LHCN-M2 (cell line): ENCODE measurements at places on chromosomes 16 and 17. TPM values are rescaled to one million over a fixed set of nuclear protein-coding genes. Genes with fewer than 3 reads are reported as not detected.

- no peak for DNase-seq
Measured at GRCh38 chr16:68090130-68090529, 5.0 kb downstream of the NFATC3 start.

DNA sequence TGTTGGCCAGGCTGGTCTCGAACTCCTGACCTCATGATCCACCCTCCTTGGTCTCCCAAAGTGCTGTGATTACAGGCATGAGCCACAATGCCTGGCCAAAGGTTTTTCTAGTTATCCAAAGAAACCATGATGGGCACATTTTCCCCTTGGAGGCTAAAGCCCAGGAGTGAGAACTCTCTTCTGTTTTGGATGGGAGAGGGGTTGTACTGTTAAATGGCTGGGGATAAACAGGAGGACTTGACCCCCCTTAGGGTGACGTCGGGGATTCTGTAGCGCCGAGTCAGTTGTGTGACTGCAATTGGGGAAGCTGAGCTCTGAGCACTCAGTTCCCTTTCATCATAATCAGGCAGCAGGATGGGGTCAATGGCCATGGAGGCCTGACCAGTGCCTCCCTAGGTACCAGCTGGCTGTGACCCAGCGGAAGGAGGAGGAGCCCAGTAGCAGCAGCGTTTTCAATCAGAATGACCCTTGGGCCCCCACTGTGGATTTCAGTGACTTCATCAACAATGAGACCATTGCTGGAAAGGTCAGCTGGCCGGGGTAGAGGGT, 4.1 kb downstream of the AOC3 start:
- DNase-seq, result no peak

DNA sequence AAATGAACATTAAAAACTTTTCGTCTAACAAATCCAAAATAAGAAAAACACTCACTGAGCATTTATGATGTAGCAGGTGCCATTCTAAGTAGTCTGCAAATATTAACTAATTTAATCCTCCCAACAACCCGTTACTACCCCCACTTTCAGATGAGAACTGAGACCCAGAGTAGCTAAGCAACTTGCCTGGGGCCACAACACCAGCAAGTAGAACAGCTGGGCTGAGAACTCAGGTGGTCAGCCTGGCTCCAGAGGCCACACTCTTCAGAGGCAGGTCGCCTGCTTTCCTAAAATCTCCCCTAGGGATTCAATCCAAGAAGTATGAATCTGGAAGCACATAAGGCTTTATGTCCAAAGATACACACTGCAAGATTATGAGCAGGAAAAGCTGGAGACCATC, 6.2 kb downstream of the MBTPS1 start:
- no peak for DNase-seq

- DNase-seq, result no peak
Measured at GRCh38 chr17:69428252-69428980, 13.9 kb downstream of the MAP2K6 start.

DNA sequence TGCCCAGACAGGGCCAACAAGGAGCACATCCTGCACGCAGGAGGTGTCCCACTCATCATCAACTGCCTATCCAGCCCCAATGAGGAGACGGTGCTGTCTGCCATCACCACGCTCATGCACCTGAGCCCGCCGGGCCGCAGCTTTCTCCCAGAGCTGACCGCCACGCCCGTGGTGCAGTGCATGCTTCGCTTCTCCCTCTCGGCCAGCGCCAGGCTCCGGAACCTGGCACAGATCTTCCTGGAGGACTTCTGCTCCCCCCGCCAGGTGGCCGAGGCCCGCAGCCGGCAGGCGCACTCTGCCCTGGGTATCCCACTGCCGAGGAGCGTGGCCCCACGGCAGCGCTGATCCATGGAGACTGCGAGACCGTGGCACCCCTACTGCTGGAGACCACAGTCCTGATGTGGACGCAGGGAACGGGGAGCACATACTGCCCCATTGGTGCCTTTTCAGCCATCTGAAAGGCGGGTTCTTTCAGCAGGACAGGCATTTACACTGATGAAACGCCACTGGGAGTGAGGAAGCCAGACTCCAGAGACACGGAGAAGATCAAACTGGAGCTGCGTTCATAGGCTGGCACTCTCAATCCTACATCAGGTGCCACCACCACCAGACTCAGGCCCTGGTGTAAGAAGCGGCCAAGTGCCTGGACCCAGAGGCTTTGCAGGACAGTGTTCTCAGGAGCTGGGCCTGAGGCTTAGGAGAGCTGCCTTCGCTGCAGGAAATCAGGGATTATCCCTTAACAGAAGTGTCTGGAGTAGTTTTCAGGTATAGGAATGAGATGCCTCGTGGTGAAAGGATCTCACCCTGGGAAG, 2.6 kb downstream of the NT5C start:
- no peak for DNase-seq

GRCh38 chr16:52022177-52022576, 524.8 kb downstream of the TOX3 start:
- DNase-seq, result no peak

GRCh38 chr16:62068747-62069146, 32.5 kb upstream of the CDH8 start:
- peak; percentile 3 for DNase-seq

DNA sequence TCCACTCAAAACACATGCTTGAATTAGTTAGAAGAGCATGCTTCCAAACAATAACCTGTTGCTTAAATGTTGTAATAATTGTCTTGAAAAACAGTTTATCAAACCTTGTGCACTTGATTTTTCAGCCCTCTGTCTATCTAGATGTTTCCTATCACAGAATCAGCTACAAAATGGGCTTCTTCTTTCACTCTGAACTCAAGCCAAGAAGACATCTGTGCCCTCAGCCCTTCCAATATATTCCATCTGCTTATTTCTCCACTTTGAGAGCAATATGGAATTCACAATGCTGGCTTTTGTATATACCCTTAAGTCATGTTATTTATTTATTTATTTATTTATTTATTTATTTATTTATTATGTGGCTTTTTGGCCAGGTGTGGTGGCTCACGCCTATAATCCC, 234.2 kb downstream of the TOX3 start:
- no peak for DNase-seq

- DNase-seq, result no peak
Measured at GRCh38 chr16:88940862-88941817, 35.9 kb downstream of the CBFA2T3 start.

DNA sequence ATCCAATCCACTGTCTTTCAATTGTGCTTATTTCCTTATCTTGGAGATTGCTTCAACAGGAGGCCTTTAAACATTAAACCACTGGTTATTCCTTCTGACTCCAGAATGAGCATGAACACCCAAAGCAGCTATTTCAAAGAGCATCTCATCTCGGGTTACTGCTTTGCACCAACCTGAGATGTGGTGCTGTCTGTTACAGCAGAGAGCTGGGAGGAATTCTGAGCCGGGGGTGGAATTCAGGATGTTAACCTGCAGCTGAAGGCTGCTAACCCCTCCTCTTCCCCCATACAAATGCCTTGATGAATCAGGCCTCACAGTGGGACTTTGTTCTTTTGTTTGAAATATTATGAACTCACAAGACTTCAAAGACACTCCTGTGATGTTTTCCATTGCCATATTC, 113.1 kb downstream of the SHISA9 start:
- no peak for DNase-seq

DNA sequence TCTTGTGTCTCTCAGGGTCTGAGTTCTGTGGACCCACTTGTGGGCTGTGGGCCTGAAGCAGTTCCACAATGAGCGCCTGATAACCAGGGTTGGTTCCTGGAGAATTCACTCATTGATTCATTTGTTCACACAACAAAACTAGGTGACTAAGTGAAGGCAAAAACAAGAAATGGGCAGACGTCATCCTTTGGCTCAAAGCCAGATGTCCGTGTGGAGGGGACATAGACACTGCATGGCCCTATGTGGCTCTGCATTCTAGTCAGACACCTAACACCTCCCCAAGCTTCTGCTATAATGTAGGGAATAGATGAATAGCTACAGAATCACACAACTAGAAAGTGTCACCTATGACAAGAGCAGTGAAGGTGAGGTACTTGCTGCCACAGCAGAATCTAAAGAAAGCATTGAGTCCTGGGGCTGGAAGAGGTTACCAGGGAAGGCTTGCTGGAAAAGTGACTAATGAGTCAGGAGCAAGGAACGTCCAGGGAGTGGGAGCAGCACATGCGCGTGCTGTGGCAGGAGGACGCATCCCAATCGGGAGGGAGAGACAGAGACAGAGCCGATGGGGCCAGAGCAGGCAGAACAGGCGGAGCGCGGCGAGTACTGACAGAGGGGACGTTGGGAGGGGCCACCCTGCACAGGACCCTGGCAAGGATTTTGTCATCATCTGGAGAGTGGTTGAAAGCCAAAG, 58.9 kb downstream of the CES1 start:
- no peak for DNase-seq

The ZMYND15 gene
- 0.06 TPM in 1 of 2 replicates, not detected in the other for total RNA-seq

- no peak for DNase-seq
Measured at GRCh38 chr17:82952019-82952418, 112.2 kb upstream of the ZNF750 start.

The TBC1D3G gene
- total RNA-seq, result not detected in 2 replicates

DNA sequence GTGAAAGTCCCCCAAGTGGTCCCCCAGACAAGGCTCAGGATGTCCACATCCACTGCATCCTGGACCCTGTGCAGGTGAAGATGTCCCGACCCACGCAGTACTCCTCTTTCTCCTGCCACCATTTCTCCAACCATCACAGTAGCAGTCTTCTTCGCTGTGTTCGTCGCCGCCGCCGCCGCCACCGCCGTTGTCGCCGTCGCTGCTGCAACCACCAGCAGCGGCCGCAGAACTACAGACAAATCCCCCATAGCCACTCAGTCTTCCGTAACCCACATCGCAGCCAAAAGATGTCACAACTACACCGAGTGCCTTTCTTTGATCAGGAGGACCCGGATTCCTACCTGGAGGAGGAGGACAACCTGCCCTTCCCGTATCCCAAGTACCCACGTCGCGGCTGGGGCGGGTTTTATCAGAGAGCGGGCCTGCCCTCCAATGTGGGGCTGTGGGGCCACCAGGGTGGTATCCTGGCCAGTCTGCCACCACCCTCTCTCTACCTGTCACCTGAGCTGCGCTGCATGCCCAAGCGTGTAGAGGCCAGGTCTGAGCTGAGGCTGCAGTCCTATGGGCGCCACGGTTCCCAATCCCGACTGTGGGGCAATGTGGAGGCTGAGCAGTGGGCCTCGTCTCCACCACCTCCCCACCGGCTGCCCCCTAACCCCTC, 917 bp downstream of the SPEM2 start:
- no peak for DNase-seq

The C16orf92 gene
- total RNA-seq, result not detected in 2 replicates

GRCh38 chr16:83714286-83714685, 93.5 kb upstream of the HSBP1 start:
- no peak for DNase-seq

The CES1 gene
- not detected in 2 replicates for total RNA-seq

The CCL7 gene
- not detected in 2 replicates for total RNA-seq

DNA sequence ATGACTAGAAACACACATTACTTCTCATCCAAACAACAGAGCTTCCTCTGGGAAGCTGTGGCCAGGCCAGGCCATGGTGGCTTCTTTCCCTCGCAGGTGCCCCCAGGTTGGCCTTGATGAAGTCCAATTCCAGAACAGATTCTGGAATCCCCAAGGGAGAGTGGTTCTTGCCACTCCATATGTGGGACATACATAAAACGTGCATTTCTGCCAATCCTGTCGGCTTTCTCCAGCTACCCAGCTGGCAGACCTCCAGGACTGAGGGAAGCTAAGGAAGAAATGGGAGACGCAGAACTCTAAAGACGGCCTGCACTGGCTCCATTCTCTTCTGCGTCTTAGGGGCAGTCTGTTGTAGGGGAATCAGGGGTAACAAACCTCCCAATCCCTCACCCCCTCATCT, 219.2 kb upstream of the CDH5 start:
- no peak for DNase-seq

DNA sequence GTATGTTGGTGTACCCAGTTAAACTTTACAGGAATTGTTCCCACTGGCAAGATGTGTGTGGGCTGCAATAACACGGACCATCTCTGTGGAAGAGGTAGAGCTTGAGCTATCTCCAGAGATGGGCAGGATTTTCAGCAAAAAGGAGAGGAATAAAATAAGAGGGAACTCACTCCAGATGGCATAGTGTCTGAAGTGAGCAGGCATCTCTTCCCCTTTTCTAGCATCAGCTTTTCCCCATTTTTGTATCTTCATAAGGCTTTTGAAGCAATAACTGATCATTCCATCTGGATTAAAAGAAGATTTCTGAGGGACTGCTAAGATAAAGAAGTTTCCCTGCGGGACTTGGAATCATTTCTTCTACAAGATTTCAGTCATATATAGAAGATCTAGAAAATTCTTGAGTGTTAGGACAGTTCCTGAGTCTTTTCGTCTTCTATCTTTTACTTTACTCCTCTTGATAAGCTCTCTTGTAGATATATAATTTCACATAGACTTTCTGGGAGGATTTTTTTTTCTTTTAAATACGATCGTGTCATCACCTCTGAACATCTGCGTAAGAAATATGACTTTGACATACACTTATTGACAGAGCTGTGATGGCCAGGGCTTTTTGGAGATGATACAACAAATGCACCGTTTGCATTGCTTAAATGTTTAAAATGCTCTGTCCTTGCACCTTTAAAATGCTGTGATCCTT, 2.1 kb downstream of the CPD start:
- no peak for DNase-seq

The MT1M gene
- 2.2 and 4.2 TPM in 2 replicates for total RNA-seq

DNA sequence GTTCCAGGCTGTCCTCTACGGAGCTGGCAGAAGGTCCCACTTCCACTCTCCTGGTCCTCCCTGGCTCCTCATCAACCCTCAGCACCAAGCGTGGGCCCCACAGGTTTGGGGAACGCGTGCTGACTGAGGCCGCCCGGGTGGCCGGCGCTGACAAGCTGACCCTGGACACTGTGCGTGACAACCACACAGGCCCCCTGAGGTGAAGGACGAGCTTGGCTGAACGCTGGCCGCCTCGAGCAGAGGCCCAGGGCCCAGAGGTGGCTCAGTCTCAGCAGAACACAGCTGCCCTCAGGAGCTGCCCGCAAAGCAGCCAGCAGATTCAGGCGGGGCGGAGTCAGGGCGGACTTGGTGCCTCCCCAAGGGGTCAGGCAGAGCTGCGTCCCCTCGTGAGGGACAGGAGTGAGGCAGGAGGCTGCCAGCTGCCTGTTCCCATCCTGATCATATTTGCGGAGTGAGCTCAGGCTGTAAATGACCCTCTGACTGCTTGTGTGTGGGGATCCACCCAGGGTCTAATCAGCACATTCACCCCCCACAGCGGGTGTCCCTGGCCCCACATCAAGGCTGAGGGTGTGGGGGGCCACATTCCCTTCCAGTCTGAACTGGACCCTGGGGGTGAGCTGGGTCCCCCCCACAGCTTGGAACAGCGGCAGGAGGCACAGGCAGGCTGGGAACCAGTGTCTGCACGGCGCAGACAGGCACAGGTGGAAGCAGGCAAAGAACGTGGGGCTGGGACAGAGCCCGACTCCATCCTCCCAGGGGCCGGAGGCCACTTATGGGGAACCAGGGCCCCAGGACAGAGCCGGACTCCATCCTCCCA, 105.1 kb upstream of the METRNL start:
- DNase-seq, result no peak

DNA sequence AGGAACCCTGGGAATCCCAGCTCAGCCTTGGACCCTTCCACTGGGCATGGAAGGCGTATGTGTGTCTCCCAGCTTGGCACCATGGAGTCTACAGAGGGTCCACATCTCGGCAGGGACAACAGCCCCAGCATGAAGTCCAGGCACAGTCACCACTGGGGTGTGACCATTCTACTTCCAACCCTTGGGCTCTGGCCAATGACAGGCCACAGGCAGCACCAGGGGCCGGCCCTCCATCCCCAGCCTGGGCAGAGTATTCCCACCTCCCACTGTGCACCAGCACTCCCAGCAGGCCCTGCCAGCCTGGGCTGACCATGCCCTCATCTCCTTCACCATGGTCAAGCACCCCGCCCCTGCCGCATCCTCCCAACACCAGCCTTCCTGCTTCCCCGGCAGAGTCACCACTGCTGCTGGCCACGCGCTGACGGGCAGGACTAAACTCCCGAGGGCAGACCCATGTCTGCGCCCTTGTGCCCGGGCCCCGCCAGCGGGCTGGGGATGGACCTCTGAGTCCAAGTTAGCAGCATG, 9.5 kb upstream of the PPP1R27 start:
- no peak for DNase-seq
